ENCODE measurements at places on chromosomes 2 and 18.

- no peak overlapping the region for H3K4me3 ChIP-seq
- H3K27me3 ChIP-seq: no peaks in the 10 kb centered on the region
- DNase-seq: no peak
- no peaks in the 10 kb centered on the region for H3K36me3 ChIP-seq
- H3K4me1 ChIP-seq: peaks cover 60% of the 10 kb centered on the region
- H3K27ac ChIP-seq: peak overlapping the region; percentile 64
Measured at GRCh38 chr18:44799907-44800421, 119.3 kb downstream of the SETBP1 start.

DNA sequence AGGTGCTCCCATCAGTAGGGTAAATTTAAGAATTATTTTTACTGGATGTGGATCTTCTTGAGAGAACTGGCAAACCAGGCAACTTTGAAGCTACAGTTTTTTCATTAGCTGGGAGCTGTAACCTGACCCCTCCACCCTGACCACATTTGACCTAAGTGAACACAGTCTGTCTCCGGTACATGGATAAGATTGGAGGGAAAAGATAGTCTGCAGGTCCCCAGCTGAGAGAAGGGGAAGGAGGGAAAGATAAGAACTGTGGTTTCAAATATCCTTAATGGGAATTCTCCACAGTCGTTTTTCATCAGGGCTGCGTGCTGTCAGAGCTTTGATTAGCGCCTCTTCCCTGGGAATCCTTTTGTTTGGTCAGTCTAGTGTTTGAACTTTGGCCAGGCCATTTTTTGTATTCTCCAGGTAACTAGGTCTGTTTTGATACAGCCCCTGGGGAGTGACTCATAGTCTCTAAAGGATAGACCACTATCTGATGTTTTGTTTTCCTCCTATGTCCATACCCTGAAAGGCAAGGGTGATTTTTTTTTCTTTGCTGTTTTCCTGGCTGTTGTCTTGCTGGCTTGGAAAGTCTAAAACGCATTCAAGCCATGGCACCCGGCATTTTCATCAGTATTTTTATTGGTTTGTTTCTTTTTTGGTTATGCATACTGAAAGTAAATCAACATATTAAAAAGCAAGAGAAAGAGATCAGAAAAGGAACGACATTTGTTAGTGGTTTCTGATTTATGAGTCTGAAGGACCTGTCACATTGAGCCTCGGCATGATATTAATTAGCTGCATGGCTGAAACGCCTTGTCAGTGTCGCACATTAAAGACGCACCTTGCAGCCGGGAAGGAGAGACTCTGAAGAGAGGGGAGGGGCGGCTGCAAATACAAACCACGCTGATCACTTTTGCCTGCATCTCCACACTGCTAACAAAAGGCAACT is 183.4 kb upstream of the FN1 start:
- DNase-seq: no peak
- H3K36me3 ChIP-seq: no peaks in the 10 kb centered on the region
- H3K4me1 ChIP-seq: no peaks in the 10 kb centered on the region
- no peak overlapping the region for H3K4me3 ChIP-seq

- H3K4me1 ChIP-seq: no peaks in the 10 kb centered on the region
- no peak overlapping the region for H3K27ac ChIP-seq
- no peak overlapping the region for H3K4me3 ChIP-seq
- H3K27me3 ChIP-seq: no peaks in the 10 kb centered on the region
- no peaks in the 10 kb centered on the region for H3K36me3 ChIP-seq
Measured at GRCh38 chr18:14776801-14777200, 28.8 kb downstream of the ANKRD30B start.

DNA sequence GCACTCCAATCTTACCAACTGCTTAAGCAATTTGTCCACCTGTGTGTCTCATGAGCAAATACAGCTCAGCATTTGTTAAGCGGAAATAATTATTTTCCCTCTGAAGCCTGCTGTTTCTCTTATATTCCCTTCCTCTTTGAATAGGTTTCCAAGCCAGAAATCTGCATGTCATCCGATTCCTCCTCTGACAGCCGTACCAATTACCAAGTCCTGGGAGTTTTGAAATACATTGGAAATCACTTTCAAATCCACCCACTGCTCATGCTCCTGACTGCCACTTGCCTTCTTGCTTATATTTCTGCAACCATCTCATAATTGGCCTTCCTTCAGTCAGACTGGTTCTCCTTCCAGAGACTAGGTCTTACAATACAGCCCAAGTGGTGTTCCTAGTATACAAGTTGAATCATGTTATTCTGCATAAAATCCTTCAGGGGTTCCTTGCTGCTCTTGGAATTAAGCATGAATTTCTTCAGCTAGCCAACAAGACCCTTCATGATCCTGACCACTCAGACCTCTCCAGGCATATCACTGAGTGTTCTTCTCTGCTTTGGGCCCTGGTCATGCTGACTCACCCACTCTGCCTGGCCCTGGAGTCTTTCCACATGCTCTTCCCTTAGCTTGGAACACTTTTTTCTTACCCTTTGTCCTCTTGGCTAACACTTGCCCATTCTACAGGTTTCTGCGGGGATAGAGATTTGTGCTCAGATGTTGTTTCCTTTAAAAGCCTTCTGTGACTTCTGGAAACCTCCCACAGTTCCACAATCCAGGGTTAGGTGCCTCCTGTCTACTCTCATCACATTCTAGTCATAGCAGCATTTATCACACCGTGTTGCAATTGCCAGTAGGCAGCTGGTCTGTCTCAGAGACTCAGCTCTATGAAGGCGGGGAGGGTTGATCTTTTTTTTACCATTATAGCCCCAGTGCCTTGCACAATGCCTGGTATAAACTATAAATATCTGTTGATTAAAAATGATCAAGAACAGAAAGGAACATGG is 157.6 kb downstream of the ARL6IP6 start:
- H3K4me1 ChIP-seq: no peaks in the 10 kb centered on the region
- H3K27me3 ChIP-seq: no peaks in the 10 kb centered on the region
- H3K36me3 ChIP-seq: no peaks in the 10 kb centered on the region
- no peak overlapping the region for H3K4me3 ChIP-seq
- H3K27ac ChIP-seq: no peak overlapping the region

GRCh38 chr2:217398860-217399259 is 539.0 kb upstream of the TNP1 start:
- no peak overlapping the region for H3K27ac ChIP-seq
- no peaks in the 10 kb centered on the region for H3K27me3 ChIP-seq
- DNase-seq: no peak
- H3K4me1 ChIP-seq: peaks cover 30% of the 10 kb centered on the region
- no peaks in the 10 kb centered on the region for H3K36me3 ChIP-seq

- H3K27ac ChIP-seq: no peak overlapping the region
- no peaks in the 10 kb centered on the region for H3K4me1 ChIP-seq
- no peaks in the 10 kb centered on the region for H3K27me3 ChIP-seq
- no peak overlapping the region for H3K4me3 ChIP-seq
- H3K36me3 ChIP-seq: no peaks in the 10 kb centered on the region
- DNase-seq: no peak
Measured at GRCh38 chr2:96315400-96316071, 9.6 kb upstream of the ITPRIPL1 start.

DNA sequence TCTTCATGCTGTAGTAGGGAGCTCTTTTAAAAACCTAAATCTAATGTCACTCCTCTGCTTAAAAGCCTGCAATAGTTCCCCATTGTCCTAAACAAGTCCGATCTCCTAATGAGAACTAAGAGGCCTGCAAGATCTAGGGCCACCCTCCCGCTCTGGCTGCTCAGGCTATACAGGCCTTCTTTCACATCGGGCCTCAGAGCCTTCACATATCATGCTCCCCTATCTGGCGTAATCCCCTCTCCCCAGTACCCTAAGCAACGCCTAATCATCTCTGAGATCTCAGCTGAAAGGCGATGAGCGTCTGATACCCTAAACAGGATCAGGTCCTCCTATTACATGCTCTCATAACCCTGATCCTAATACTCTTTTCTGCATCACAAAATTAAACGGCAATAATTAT is 1.9 kb downstream of the MAP4K3 start:
- H3K36me3 ChIP-seq: no peaks in the 10 kb centered on the region
- peak overlapping the region; percentile 85 for H3K4me3 ChIP-seq
- DNase-seq: no peak
- H3K4me1 ChIP-seq: peaks cover 76% of the 10 kb centered on the region

- H3K36me3 ChIP-seq: no peaks in the 10 kb centered on the region
- no peak for DNase-seq
- no peak overlapping the region for H3K4me3 ChIP-seq
- H3K4me1 ChIP-seq: no peaks in the 10 kb centered on the region
Measured at GRCh38 chr2:31675485-31675901, 94.8 kb upstream of the SRD5A2 start.

DNA sequence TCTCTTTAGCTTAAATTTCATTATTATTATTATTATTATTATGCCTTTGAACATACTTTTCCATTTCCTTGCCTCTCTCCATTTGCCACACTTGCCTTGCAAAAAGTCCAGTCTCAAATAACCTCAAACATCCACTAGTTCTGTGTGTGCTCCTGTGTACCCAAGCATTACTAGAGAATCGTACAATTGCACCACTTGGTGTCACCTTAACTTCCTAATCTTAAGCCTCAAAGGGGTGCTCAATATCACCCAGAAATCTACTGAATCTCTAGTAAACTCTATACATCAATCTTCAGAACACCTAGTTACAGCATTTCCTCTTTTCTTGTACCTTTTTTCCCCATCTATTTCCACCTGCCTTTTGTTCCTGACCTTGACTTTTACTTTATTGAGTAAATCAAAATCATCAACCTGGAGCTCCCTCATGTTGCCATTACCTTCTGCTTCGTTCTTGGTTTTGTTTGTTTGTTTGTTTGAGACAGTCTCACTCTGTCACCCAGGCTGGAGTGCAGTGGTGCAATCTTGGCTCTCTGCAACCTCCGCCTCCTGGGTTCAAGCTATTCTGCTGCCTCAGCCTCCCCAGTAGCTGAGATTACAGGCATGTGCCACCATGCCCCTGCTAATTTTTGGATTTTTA is 12.5 kb upstream of the SOS1 start:
- no peak overlapping the region for H3K27ac ChIP-seq
- H3K4me3 ChIP-seq: no peak overlapping the region
- DNase-seq: no peak

DNA sequence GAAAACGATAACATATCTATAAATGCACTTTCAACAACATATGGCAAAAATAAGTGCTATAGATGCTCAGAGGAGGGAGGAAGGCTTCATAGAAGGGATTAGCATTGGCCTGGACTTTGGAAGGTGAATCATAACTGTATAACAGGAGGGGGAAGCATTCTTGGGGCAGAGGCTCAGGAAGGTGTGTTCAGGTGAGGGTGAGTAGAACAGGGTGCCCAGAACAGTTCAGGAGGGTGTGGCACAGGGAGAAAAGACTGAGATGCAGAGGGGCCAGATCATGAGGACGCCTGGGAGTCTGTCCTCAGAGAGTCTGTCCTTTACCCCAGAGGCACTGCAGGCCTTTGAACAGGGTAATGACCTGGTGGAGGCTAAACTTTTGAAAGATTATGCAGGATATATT is 29.3 kb upstream of the MEP1B start:
- no peaks in the 10 kb centered on the region for H3K36me3 ChIP-seq
- H3K4me3 ChIP-seq: no peak overlapping the region
- no peak for DNase-seq
- peaks cover 6% of the 10 kb centered on the region for H3K4me1 ChIP-seq
- H3K27ac ChIP-seq: no peak overlapping the region

DNA sequence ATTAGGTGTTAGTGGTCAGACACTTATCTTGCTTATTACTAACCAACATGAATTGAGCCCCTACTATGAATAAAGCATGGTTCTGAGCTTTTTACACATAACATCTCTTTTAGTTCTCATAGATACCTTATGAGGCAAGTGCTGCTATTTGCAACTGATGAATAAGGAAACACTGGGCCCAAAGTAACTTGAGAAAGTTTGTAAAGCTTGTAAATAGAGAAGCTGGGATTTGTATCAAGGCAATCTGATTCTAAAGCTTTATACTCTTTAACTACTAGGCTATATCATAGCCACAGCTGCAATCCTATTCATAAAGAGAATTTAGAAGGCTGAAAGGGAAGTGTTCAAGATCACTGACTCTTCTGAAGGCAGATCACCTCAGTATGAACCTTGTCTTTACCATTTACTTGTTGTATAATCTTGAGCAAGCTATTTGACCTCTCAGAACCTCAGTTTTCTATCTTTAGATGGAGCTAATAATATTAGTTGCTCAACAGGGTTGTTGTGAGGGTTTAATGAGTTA is 60.4 kb downstream of the ABCB11 start:
- H3K27me3 ChIP-seq: no peaks in the 10 kb centered on the region
- no peak for DNase-seq
- H3K27ac ChIP-seq: no peak overlapping the region
- no peak overlapping the region for H3K4me3 ChIP-seq
- peaks cover 3% of the 10 kb centered on the region for H3K4me1 ChIP-seq

- no peaks in the 10 kb centered on the region for H3K36me3 ChIP-seq
- H3K27ac ChIP-seq: no peak overlapping the region
- no peak for DNase-seq
- H3K4me1 ChIP-seq: no peaks in the 10 kb centered on the region
- no peaks in the 10 kb centered on the region for H3K27me3 ChIP-seq
Measured at GRCh38 chr18:58234359-58234741, 190.3 kb downstream of the NEDD4L start.

GRCh38 chr18:41928581-41928980 is 26.5 kb upstream of the PIK3C3 start:
- H3K27me3 ChIP-seq: no peaks in the 10 kb centered on the region
- H3K36me3 ChIP-seq: no peaks in the 10 kb centered on the region
- no peak for DNase-seq
- H3K4me1 ChIP-seq: no peaks in the 10 kb centered on the region
- no peak overlapping the region for H3K4me3 ChIP-seq

GRCh38 chr18:335733-336132 is 67.9 kb upstream of the THOC1 start:
- H3K36me3 ChIP-seq: no peaks in the 10 kb centered on the region
- H3K27ac ChIP-seq: no peak overlapping the region
- no peak overlapping the region for H3K4me3 ChIP-seq
- H3K27me3 ChIP-seq: no peaks in the 10 kb centered on the region

GRCh38 chr2:151237422-151238025 is 24.1 kb downstream of the RBM43 start:
- H3K36me3 ChIP-seq: no peaks in the 10 kb centered on the region
- no peaks in the 10 kb centered on the region for H3K27me3 ChIP-seq
- H3K4me1 ChIP-seq: no peaks in the 10 kb centered on the region
- H3K27ac ChIP-seq: no peak overlapping the region
- DNase-seq: no peak

GRCh38 chr2:110819711-110820110 is 87.3 kb downstream of the ACOXL start:
- no peaks in the 10 kb centered on the region for H3K36me3 ChIP-seq
- no peak overlapping the region for H3K27ac ChIP-seq
- no peaks in the 10 kb centered on the region for H3K27me3 ChIP-seq
- no peak for DNase-seq
- H3K4me3 ChIP-seq: no peak overlapping the region
- H3K4me1 ChIP-seq: peaks cover 18% of the 10 kb centered on the region
